CD4-positive, alpha-beta memory T cell (primary cell): ENCODE measurements at places on chromosomes 2 and 18.

DNA sequence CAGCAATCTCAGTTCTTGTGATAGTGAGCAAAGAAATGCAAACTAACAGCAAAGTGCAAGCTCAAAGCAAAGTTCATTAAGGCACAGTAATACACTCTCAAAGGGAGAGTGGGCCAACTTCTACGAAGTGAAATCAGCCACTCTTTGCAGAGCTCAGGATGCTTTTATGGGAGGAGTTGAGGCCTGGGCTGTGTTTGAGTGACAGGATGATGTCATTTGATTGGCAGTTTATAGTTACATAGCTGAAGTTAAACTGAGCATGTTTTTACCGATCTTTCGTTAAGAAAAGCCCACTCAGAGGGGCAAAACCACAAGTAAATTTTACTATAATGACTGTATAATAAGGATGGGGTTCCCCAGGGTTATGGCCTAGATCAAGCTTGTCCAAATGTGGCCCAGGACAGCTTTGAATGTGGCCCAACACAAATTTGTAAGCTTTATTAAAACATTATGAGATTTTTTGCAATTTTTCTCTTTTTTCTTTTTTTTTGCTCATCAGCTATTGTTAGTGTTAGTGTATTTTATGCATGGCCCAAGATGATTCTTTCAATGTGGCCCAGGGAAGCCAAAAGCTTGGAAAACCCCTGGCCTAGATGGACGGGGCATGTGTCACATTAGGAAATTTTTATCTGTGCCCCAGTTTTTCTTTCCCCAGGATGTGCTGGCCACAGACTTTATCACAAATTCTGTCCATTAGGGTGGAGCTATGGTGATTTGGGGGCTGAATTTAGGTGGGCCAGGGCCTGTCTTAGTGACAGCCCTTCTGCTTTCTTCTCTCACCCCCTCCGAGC lies 8.3 kb upstream of the DNAH7 start:
- no peak for DNase-seq

DNA sequence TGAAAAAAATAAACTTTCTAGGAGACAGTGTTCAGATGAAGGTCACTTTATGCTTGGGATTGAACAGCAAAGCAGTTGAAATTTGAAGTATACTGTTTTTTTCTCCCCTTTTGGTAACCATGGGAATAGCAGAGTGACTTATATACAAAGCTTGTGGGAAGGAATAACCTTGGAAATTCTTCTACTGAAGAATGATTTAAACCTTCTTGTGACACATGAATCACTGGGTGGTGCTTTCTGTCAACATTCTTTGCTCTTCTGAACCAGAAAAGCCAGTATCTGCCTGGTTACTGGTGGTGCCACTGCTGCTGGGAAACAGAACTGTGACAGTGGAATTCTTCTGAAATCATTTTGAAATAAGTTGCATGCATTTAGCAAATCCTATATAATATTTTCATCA lies 39.4 kb upstream of the RND3 start:
- no peak for DNase-seq

- no peak for DNase-seq
These were observed 52.0 kb downstream of the XDH start for GRCh38 chr2:31362581-31362980.

GRCh38 chr18:62564044-62564443 lies 41.2 kb downstream of the ZCCHC2 start:
- no peak for DNase-seq

DNA sequence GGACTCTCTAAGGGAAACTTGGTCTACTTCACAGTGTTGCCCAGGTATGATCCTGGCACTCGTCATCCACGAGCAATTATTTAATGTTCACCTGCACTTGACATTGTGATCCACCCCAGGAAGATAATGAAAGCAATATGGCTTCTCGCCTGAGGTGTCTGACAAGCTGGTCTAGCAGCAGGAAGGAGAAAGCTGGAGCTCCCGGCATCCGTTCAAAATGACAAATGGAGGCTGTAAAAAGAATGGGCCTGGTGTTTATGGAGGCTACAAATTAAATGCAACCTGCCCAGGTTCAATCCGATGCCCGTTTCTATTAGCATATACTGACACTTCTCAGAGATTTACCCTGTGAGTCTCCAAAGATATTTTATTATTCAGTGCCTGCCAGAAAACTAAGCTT lies 317.6 kb downstream of the CTNNA2 start:
- no peak for DNase-seq

DNA sequence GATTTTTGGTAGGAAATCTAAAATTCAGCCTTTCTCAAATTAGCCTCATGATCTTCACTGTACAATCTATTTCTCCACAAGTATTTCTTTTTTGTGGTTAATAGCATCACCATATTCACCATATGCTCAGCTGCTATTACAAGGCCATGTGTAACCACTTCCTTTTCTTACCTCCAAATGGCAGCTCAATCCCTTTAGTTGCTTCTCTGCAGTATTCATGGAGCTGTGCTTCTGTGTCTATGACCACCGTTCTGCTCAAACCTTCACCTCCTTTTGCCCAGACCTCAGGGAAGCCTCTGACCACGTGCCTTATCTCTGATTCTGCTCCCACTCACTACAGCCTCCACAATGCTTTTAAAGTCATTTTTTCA lies 126.7 kb upstream of the TMEM200C start:
- no peak for DNase-seq

DNA sequence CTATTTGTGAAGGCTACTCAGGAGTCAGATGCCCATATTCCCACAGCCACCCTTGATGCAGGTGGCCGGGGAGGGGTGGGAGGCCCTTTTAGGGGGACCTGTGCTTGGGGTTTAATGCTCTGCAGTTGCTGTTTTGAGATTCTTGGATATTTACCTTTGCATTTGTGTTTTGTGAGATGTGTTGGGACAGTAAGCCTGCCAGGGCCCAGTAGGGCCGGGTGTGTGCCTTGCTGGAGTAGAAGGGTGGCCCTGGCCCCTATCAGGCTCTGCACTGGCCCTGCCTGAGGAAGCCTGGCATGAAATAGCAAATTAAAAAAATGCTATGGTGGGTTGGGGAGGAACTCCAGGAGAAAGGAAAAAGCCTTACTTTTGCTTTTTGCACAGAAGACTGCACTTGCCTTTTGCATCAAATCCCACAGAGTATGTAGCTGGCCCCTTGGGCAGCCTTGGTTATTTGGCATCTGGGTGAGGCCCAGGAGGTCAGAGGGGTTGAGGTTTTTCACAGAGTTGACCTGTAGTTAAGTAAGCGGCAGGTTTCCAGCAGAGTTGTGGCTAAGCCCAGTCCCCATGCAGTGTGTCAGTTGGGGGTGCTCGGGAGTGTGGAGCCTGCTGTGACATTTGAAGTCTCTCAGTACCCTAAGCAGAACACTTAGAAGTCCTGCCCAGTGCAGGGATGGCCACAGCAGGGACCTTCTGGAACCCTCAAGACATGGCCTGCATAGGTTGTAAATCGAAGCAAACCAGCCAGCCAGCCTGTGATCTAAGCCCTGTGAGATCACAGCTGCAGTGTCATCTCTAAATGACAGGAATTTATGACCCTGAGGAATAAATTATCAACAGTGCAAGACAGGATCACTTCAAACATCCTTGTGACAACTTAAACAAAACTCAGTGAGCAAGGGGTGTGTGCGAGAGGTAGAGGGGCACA lies 68.8 kb downstream of the SH3RF3 start:
- no peak for DNase-seq

DNA sequence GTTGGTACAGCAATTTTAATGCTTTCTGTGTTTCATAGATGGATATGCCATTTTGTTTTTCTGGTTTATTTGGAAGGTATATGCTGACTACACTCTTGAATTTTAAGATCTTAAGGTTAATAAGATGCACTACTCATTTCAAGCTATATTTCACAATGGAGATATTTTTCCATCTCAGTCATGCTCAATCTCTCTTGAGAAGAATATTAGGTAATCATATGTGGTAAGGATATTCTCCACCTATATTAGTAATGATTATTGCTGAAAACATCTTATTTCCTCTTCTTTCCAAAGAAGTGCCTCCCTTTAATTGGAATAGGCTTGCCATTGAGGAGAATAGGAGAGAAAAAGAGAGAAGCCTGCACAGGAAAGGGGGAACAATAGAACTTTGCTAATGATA lies 40.1 kb downstream of the EPB41L3 start:
- no peak for DNase-seq

GRCh38 chr18:34650121-34650545 lies 60.0 kb upstream of the DTNA start:
- DNase-seq, result no peak

- no peak for DNase-seq
These were observed 158.3 kb downstream of the CERS6 start for GRCh38 chr2:168614172-168615018.

DNA sequence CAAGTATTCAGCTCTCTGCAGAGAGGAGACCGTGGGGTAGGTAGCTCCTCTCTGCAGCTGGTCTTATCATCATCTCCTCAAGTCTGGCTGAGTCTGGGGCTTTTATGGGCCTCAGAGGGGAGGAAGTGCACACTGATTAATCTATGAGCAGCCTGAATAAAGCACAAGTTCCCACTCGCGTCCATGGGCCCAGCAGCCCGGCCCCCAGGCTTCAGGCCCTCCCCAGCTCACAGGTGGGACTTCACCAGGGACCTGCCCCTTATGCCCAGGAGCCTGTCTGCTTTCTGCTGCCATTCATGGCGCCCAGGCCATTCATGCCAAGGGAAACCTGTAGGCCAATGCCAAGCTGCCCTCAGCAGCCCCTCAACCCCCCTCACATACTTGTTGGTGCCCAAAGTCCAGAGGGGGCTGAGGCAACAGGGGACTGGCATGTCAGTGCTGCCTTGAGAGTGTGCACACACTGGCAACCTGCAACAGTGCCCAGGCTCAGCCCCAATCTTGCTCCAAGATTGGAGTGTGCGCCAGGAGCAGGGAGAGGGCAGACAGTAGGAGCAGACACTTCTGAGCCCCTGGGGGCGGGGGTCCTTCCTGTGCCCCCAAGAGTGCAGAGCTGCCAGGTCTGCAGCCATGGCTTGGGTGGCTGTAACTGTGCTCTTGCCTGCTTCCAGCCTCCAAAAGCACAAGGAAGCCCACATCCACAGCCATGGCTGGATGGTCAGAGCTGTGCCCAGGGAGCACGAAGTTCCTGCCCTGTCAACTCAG lies 375.6 kb upstream of the VWC2L start:
- DNase-seq, result no peak

DNA sequence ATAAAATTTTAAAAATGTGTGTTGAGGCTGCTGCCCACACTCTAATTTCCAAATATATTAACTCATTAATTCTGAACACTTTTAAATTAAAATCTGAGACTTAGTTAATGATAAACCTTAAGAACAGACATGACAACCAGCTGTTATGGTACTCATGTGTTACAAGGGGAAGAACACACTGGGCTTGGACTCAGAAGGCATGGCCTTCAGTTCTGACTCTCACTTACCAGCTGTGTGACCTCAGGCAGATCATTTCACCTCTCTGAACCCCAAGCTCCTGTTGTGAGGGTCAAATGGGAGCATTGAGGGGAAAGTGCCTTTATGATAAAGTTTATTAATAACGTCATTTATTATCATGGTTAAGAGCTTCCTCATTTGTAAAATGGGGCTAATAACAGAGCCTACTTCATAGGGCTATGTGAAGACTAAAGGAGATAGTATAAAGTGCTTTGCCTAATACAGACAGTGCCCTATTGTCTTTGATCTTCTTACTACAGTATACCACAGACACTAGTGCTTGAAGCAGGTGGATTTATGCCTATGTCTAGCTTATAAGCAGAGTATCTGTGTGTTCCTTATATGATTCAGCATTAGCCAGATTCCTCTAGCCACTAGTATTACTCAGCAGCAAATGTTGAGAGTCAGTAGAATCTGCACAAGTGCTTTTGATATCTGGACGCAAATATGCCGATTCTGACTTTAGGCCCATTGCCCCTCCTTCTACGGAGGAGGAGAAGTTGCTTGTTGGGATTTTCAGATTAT lies 99.6 kb downstream of the SGPP2 start:
- no peak for DNase-seq

DNA sequence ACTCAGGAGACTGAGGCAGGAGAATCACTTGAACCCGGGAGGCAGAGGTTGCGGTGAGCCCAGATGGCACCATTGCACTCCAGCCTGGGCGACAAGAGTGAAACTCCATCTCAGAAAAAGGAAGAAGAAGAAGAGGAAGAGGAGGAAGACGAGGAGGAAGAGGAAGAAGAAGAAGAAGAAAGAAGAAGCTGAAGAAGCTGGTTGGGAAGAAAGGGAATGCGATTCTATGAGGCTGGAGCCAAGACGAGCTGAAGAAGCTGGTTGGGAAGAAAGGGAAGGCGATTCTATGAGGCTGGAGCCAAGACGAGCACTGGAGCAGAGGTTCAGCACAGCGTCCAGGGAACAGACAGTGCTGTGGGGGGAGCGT lies 30.3 kb upstream of the TAF1B start:
- no peak for DNase-seq

- DNase-seq, result no peak
These were observed 31.0 kb downstream of the EEF1B2 start for GRCh38 chr2:206190689-206191088.
